ENCODE measurements at places on chromosomes 5 and 9.

GRCh38 chr5:124744170-124744971 lies 2.1 kb downstream of the ZNF608 start:
- DNase-seq: no peak

GRCh38 chr5:172645271-172646055 lies 4.4 kb downstream of the NEURL1B start:
- DNase-seq: no peak

DNA sequence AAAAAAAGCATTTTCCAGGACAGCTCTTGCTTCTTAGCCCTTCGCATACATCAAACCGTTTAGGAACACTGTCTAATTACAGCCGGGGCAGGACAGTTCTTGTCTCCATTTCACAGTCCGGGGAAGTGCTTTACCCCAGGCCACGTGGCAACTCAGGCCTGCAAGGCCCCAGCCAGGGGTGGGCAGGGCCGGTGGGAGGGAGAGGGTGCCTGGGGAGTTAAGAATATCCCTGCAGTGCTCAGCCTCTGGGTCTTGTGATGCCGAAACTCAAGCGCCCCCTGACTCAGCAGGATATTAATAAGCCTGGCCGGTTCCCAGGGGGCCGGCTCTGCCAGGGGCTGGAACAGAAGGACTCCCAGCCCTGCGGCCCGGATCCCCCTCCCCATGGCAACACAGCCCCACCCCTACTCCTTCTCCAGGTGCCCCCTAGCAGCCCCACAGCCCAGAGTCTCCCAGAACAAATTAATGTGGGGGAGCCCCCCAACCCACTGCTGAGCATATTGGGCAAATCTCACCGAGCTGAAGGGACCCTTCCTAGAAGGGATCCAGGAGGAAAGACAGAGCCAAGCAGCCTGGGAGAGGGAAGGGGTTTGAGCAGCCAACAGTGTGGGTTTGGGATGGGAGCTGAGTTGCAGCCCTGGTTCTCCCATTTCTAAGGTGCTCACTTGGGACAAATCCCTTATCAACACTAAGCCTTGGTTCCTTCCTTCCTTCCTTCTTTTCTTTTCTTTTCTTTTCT lies 45.3 kb downstream of the PLPP7 start:
- DNase-seq: no peak

- no peak for DNase-seq
These were observed 24.7 kb upstream of the IFNE start for GRCh38 chr9:21506626-21507482.

GRCh38 chr5:179304466-179304865 lies 40.8 kb downstream of the ADAMTS2 start:
- DNase-seq: no peak

GRCh38 chr5:142654578-142655058 lies 31.3 kb downstream of the FGF1 start:
- DNase-seq: no peak

GRCh38 chr5:40025586-40025985 lies 600.8 kb upstream of the DAB2 start:
- no peak for DNase-seq

GRCh38 chr5:3230941-3231340 lies 364.7 kb upstream of the IRX1 start:
- no peak for DNase-seq

DNA sequence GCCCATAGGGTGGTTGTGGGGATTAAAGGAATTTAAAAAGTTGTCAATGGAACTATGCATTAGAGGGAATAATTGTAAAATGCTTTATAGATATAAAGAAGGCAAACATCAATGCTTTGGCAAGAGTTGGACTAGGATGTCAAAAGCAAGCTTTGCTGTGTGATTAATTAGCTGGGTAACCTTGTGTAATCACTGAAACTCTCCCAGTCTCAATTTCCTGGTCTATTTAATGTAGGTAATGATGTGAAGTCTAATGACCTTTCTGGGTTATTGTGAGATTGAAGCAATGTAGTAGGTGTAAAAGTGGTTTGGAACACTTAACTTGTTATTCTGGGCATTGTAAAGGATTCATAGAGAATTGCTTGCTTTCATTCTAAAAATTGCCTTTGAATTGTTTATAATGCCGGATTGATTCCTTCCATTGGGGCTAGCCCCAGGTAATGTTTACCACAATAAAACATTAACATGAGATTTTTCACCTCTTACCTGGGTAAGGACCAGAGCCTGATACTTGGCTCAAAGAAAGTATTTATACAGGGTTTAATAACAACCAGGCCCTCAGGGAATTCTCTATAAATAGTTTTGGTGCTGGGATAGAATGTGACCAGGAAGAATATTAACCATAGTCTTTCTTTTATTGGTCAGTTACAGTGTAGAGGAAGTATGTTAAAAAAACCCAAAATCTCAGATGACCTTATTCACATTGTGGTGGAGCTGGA lies 30.0 kb upstream of the CLINT1 start:
- no peak for DNase-seq

GRCh38 chr9:137349471-137350033 lies 47.5 kb upstream of the NRARP start:
- no peak for DNase-seq

- no peak for DNase-seq
These were observed 1398.6 kb upstream of the C9orf72 start for GRCh38 chr9:28971881-28972280.

- no peak for DNase-seq
These were observed 249.5 kb downstream of the ISL1 start for GRCh38 chr5:51632793-51633192.

GRCh38 chr9:84304166-84304565 lies 36.4 kb downstream of the SLC28A3 start:
- no peak for DNase-seq

DNA sequence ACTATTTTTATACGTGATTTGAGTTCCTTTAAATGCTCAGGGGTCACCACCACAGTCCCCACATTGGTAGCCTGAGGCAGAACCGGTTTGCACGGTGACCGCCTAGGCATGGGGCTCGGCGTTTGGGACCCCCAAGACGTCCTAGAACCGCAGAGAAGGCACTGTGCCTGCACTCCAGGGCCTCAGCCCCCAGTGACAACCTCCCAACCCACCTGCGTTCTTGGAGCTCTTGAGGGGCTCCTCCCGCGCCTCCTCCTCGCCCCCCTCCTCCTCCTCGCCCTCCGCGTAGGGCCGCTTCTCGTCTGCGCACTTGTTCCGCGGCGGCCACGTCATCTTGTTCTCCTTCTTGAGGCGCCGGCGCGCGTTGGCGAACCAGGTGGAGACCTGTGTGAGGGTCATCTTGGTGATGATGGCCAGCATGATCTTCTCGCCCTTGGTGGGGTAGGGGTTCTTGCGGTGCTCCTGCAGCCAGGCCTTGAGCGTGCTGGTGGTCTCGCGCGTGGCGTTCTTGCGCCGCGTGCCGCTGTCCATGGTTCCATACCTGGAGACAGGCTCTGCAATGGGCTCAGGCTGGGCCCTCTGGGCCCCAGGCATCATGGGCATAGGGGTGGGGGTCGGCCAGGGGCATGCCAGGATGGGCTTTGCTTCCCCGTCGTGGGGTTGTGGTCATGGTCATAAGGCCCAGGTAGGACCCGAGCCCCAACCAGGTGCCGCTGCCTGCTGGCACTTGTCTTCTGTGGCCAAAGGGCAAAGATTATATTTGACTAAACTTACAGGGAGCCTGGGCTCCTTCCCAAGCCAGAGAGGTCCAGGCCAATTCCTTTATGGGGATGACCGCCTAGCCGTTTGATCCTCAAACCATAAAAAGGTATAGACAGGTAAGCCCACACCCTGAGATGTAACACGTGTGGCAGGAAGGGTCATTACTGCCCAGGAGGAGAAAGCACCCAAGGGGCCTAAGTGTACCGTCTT lies 3.1 kb downstream of the IRX4 start:
- DNase-seq: no peak

GRCh38 chr5:167348980-167349379 lies 942.5 kb upstream of the WWC1 start:
- DNase-seq: no peak

DNA sequence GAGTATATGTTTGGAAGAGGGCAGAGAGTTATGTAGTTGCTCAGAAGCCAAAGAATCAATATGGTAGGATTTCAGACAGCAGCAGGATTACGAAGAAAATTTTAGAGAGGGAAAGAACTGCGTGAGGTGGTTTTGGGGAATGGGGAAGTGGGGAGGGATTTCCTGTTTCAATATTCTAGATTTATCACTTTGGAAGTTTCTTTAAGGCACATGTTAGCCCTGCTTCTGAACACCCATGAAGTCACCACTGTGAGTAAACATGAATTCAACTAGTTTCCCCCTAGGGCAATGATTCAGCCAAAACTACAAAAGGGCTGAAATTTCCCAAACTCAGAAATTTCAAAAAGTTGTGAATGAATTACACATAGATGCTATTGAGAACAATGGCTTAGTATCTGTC lies 132.2 kb downstream of the EBF1 start:
- no peak for DNase-seq

DNA sequence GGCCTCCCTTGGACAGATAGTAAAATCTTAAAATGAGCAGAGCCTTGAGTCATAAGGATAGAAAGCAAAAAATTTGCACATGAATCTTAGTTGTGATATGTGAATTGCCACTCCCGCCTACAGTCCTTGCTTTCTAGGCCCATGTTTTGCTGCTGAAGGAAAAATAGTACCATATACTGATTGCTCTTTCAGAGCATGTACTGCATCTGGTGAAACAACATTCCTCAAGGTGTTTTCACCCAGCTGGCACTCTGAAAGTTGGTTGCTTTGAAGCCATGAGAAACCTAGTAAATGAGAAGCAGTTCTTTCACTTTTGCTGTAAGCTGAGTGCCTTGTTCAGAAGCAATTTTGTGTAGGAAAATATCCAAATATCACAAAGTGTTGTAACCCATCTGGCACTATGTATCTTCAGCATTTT lies 10.3 kb downstream of the CDC37L1 start:
- no peak for DNase-seq

GRCh38 chr5:59058969-59059687 lies 476.3 kb downstream of the RAB3C start:
- no peak for DNase-seq

GRCh38 chr5:170211575-170212334 lies 21.0 kb upstream of the C5orf58 start:
- DNase-seq: no peak

DNA sequence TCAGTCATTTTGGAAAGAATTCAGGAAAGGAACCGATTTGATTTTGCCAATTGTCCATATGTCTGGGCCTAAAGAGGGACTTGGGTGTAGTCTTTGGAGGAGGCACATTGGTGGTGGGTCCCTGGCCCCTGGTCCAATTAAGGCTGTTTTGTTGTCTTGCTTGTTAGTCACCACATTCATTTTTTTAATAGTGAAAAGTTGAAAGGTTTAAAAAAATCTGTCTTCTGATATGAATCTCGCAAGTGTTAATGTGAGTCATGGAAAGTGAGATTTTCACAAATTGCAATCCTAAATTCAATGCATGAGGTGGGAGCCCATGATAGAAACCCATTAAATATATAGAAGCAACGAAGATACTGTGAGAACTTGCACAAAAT lies 165.9 kb upstream of the OTULINL start:
- no peak for DNase-seq

- DNase-seq: no peak
These were observed 24.2 kb upstream of the CDC42SE2 start for GRCh38 chr5:131239686-131240085.

- no peak for DNase-seq
These were observed 91.3 kb downstream of the SYK start for GRCh38 chr9:90892918-90893317.

GRCh38 chr5:136035837-136036236 lies 7.0 kb downstream of the TGFBI start:
- DNase-seq: no peak

DNA sequence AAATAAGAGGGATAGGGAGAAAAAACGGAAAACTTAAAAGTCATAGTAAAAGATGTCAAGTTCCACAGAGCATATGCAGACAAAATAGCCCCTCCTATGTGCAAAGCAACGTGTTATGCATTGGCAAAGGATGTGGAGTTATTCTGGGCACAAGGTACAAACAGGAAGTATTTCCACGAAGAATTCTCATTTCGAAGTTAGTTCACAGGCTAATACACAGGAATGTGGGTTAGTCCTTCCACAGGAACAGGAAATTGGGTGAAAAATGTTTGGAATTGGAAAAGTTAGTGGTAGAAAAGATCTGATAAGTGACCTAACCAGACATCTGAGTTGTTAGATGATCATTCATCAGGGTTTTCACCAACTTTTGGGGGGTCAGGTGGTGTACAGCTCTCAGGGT lies 326.6 kb downstream of the EBF1 start:
- no peak for DNase-seq

GRCh38 chr9:113901221-113901688 lies 25.1 kb downstream of the ZNF618 start:
- DNase-seq: no peak

DNA sequence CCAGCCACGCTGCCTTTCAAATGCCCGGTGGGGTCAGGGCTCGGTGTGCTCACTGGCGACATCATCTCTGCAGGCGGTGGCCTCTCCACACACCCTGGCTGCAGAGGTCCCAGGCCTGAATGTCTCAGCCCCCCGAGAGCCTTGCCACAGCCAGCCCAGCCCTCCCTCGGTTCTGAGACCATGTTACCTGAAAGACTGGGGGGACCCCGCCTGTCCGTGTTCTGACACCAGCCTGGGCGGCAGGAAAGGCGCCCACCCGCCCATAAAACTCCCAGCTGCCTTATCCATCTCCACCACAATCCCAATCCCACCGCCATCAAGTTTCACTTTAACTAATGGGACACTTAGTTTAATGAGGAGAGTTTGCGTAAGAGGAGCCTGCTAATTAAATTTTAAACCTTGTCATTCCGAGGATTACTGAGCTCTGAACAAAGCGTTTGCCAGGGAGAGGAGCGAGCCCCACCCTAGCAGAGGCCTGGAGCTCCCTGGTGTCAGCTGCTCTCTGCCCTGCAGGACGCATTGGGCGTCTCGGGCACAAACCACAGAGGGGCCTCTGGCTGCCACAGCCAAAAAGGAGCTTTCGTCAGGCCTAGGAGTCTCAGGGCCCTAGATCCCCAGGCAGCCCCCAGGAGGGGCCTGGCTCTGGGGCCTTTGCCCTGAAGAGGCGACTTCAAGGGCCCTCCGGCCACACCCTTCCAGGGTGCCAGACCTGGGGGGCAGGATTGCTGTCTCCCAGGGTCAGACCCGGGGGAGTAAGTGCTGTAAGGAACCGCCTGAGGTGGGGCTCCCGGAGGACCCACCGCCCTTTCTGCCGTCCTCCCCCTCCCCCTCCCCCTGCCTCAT lies 15.3 kb downstream of the LHX3 start:
- DNase-seq: no peak

- DNase-seq: no peak
These were observed 258.6 kb upstream of the CTNND2 start for GRCh38 chr5:12162863-12163262.

DNA sequence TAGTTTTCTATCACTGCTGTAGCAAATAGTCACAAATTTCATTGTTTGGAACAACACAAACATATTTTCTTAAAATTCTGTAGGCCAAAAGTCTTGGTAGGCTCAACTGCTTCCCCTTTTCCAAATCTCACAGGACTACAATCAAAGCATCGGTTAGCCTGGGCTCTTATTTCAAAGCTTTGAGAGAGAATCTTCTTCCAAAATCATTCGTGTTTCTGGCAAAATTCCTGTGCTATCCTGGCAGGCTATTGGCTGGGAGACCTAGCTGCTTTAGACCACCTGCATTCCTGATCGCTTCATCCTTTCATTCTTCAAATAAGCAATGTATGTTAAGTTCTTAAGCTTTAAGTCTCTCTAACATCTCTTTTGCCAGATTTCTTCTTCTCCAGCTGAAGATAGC lies 629.8 kb upstream of the CDH18 start:
- no peak for DNase-seq
